Karpas-422 (cell line): ENCODE measurements at places on chromosomes 16 and 17. TPM values are rescaled to one million over a fixed set of nuclear protein-coding genes. Genes with fewer than 3 reads are reported as not detected.

- no peak for DNase-seq
These were observed 75.5 kb downstream of the SOCS1 start for GRCh38 chr16:11180489-11180888.

GRCh38 chr17:8947201-8947600 lies 18.3 kb downstream of the PIK3R5 start:
- no peak for DNase-seq

ARL6IP1 gene
- 120 and 287 TPM in 2 replicates for total RNA-seq

DNA sequence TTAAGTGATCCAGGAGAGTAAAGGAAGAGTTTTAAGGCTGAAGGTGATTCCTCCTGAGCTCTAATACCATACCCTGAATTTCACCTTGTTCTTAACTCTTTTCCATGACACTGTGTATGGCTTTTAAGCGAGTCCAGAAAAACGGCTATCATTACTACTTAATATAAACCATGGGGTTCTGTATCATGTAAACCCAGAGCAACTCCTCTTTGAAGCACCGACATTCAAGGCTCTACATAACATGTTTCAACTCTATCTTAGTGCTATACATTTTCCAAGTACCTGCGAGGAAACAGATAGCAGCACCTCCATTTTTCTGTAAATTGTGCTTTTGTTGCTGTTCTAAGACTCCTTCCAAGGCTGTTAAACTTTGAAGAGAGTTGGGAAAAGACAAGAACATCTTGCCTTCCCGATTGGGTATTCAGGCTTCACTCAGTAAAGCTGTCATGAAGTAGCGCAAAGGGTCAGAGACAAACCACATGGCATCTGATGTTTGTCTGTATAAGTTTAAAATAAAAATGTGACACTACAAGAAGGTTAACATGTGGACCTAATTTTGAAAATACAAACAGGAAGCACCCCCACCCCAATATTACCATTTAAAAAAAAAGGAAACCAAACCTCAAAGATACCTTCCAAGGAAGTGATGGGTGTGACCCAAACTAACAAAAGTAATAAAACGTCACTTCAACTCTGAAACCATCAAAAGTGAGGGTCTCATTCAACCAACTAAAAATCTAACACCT lies 3.9 kb downstream of the STAT5B start:
- DNase-seq = peak; percentile 49

GRCh38 chr17:31758646-31759045 lies 100.4 kb downstream of the COPRS start:
- no peak for DNase-seq

- DNase-seq = no peak
These were observed 191.0 kb downstream of the SPECC1 start for GRCh38 chr17:20200016-20200795.

DNA sequence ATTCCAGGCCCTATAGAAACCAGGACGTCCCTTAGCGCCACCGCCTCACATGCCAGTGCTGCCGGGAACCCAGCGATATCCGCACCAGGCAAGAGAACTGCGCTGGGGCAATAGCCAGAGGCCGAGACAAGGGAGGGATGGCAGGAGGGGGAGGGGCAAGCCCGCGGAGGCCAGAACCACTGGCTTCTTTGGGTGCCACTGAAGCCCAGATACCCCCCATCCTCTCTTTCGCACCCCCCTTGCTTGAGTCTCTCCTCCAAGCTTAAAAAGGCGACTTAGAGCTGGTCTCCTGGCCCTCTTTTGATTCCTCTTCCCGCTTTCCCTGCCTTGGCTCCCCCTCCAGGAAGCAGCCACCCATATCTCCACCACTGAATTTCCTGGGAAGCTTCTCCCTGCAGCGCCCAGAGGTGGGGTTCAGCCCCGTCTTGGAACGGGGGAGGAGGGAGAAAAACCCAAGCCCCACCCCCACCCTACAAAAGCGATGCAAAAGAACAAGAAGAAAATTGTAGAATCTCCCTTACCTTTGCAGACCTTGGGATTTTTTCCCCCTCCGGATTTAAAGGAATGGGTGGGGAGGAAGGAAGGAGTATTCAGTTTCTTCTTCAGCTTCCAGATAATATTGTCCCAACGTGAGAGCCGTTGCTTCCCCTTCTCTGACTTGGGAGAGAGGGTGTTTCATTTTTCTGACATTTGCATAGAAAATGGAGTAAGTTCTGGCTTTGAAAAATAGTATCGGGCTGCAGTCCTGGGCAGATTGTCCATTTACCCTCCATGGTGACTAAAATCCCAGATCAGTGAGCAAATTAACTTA lies 622 bp downstream of the HOXB6 start:
- no peak for DNase-seq

DNA sequence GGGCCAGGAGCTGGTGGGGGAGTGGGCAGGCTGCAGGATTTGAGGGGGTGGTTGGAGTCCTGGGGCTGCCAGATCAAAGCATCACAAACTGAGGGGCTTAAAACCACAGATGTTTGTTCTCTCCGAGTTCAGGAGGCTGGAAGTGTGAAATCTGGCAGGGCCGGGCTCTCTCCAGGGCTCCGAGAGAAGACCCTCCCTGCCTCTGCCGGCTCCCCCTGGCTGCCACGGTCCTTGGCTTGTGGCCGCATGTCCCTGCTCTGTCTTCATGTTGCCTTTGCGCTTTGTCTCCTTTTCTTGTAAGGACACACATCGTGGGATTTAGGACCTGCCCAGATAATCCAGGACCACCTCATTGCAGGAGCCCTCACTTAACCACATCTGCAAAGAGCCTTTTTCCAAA lies 139.8 kb upstream of the GSE1 start:
- no peak for DNase-seq

B9D1 gene
- 22.1 and 29.1 TPM in 2 replicates for total RNA-seq

DNA sequence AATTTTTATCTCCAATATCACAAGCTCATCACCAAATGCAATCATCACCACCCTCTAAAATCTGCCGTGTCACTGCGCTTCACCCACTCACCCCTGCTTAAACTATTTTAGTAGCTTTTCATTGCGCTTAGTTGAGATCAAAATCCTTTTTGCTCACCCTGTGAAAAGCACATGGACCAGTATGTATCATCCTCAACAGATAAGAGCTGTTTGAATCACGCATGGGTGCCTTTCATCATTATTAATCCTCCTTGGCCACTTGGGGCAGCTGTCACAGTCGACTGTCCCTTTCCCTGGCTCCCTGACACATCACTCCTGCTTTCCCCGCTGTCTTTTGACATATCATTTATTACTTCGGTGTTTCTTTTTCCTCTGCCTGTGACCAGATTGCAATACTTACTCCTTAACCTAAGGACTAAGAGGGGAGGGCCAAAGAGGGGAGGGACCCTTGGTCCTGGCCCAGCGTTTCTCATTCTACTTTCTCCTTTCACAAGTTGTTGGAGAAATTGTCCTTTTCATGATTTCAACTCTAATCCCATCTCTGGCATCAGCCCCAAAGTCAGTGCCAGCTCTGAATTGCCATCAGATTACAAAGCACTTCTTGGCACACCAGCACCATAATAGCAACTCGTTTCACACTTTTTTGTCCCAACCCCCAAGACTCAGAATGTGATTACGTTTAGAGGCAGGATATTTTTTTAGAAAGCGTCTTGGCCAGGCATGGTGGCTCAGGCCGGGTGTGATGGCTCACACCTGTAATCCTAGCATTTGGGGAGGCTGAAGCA lies 8.6 kb upstream of the KDM6B start:
- peak; percentile 43 for DNase-seq

GRCh38 chr17:78122216-78122930 lies 6.2 kb downstream of the TMC6 start:
- no peak for DNase-seq

DNA sequence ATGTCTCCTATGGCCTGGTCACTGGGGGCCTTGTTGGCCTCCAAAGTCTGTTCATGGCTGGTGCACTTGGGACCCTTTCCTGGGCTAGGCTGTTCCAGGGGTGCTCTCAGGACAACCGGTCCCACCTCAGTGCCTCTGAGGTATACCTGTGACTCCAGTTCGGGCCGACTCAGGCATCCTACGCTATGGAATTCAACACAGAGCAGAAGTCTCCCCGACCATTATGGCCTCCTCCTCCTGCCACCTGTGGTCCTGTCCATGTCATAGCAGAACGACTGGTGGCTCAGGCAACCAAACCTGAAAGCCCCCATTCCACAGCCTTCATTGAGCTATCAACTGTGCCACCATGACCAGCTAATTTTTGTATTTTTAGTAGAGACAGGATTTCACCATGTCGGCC lies 8.5 kb upstream of the PSMD7 start:
- no peak for DNase-seq

GRCh38 chr17:12098568-12098967 lies 77.9 kb downstream of the MAP2K4 start:
- peak; percentile 65 for DNase-seq

- DNase-seq = peak; percentile 42
These were observed 669 bp upstream of the CRISPLD2 start for GRCh38 chr16:84818989-84819643.

DNA sequence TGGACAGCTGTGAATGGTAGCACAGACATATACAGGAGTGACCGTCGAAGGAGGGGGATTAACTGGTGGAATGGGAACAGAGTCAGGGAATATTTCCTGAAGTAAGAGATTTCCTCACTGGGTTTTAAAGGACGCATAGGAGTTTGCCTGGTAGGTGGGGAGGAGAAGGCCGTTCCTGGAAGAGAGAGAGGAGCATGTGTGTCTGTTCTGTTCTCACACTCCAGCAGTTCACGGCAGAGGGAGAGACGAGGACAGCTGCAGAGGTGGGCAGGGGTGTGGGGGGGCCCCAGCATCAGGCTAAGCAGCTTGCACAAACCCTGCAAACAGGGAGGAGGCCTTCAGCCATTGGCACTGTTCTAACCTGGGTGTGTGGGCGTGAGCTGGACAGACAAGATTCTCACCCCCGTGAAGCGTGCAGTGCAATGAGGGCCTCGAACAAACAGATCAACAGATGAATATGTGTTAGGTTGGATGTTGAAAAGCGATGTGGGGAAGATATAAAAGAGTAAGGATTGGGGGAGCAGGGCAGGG lies 85.3 kb upstream of the GSE1 start:
- no peak for DNase-seq

DNA sequence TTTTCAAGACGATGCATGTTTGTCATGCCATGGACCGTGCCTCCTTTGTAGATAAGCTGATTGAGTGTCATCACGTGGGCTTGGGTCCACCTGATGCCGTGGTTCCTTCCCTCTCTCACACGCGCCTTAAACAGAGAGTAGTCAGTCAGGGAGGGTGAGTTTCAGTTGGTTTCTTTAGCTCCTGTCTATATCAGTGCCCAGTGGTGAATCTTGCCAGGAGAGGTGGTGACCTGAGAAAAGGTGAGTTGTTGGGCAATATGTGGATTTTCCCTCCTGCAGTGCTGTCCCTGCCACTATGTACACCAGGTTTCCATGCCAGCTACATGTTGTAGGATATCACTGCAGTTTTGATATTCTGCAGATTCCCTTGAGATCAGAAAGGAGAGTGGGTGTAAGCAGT lies 129.7 kb downstream of the LAT start:
- DNase-seq = no peak

PARD6A gene
- 13.6 and 16.3 TPM in 2 replicates for total RNA-seq

- no peak for DNase-seq
These were observed 6.5 kb upstream of the BAHCC1 start for GRCh38 chr17:81388612-81389367.

GRCh38 chr17:350706-351448 lies 1.7 kb downstream of the RPH3AL start:
- DNase-seq = no peak

GRCh38 chr16:67349172-67349571 lies 22.6 kb downstream of the LRRC36 start:
- peak; percentile 86 for DNase-seq

KCNH6 gene
- total RNA-seq = not detected in 2 replicates

GRCh38 chr17:75536366-75536765 lies 10.9 kb downstream of the LLGL2 start:
- no peak for DNase-seq

LPO gene
- total RNA-seq = 0.36 TPM in 1 of 2 replicates, not detected in the other

- no peak for DNase-seq
These were observed 9.3 kb downstream of the ANKS4B start for GRCh38 chr16:21242756-21243155.

DNA sequence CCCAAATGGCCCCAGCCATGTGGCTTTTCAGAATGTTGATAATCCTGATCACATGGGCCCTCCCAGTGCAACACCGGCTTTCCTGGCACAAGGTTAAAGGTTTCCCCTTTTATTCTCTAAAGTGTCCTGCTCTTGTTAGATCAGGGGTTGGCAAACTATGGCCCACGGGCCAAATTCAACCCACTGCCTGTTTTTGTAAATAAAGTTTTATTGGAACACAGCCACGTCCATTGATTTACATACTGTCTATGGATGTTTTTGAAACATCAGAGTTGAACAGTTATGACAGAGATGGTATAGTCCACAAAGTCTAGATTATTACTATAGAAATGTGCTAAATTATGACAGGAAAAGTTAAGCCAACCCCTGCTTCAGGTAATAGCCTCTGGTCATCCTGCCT lies 157.3 kb downstream of the ZFHX3 start:
- DNase-seq = no peak

DNA sequence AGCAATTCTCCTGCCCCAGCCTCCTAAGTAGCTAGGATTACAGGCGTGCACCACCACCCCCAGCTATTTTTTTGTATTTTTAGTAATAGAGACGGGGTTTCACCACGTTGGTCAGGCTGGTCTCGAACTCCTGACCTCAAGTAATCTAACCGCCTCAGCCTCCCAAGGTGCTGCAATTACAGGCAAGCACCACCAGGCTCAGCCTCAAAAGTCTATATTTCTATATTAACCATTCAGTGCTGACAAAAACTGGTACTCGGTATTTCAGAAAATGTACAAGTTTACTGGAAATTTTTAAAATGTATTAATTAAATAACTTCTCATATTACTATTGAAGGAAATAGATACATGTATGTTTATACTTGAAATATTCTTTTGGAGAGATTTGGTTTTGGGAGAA lies 1.4 kb upstream of the HEXD start:
- peak; percentile 58 for DNase-seq

SNX11 gene
- 14.6 and 16.4 TPM in 2 replicates for total RNA-seq

DNA sequence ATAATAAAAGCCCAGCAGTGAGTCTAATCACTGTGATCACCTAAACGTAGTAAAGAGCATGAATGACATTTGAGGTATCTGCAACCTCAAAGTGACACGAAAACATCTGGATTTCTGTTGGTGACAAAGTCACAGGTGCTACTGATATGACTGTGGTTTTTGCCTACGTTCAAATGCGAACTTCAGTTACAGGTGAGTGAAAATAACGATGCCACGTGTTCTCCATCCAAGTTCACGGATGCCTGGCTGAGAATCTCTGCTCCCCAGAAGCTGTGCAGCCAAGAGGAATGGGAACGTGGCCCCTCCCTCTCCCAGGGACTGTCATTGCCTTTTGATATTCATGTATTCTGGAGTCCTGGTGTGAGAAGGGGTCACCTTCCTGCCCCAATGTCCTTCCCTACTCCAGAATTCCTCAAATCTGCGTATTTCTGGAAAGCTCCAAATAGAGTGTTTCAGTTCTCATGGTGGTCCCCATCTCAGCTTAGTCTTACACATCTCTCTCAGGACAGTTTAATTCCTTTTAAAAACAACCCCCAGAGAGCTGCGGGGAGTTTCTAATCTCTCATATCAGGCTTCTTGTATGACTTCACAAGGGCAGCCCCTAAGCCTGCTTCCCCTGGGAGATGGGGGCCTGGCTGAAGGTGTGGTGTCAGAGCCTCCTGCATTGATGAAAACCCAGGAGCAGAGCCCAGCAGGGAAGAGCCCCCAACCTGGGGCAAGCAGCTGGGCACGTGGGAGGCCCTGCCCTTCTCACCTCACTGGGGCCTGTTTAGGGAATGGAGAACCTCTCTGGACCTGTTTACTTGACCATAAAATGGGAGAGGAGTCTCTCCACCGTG lies 25.8 kb downstream of the PIK3R5 start:
- no peak for DNase-seq

- no peak for DNase-seq
These were observed 450 bp upstream of the C1QBP start for GRCh38 chr17:5439446-5439764.

- no peak for DNase-seq
These were observed 9.7 kb upstream of the TIMP2 start for GRCh38 chr17:78934681-78935418.
